Stimulated activated CD8-positive, alpha-beta memory T cell treated with anti-CD3 and anti-CD28 coated beads, Interleukin-15, amount 100 ng/mL, for 24 hours (primary cell): ENCODE measurements at places on chromosomes 5 and 9.
A peak's percentile ranks its signal among the peaks of the same experiment; 100 is the strongest.

DNA sequence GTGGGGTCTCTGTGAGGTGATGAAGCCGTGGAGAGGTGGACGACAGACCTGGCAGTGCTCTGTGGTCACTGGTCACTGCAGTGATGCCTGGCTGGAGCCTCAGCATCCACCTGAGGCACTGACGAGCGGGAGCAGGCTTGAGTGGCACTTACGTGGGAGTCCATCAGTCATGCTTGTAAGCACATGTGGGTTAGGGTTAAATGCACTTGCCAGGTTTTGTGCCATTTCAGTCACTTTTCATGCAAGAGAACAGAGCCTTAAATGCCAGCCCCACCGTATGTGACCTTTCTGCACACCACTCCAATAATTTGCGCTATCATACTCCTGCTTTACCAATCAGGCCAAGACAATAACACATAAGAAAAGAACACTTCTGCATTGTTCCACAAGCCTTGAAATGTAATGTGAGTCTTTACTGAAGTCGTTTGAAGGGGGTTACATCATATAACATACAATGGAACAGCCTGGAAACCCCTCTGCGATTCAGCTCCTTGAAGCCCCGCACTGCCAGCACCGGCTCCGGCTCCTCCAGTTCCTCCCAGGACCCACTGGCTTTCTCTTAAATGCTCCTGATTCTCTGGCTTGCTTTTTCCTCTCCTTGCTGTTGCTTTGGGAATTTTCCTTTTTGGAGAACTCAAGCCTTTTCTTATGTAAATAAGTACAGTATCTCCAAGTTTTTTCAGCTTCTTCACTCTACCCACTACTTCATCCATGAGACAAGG lies 59.4 kb upstream of the CTXN3 start:
- no peak for DNase-seq

DNA sequence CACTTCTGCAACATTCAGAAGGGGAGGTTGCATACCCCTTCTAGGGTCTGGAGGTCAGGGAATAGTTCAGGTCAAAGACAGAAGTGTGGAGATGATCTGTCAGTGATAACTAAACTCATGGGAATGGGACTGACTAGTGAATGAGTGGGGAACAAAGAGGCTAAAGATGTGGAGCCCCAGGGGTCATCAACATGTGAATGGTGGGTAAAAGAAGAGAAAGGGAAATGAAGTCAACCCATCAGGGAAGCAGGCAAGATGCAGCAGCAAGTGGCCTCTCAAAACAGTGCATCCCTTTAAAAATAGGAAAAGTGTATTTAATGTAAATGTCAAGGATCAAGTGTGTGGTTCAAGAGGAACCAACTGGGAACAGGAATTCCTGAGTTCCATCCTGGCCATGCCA lies 69.9 kb downstream of the PLPPR1 start:
- no peak for DNase-seq

GRCh38 chr5:35990520-35990919 lies 670 bp downstream of the UGT3A1 start:
- DNase-seq = no peak

GRCh38 chr5:136197462-136198142 lies 4.6 kb upstream of the SMIM32 start:
- no peak for DNase-seq

- no peak for DNase-seq
These were observed 3.8 kb downstream of the TMEM8B start for GRCh38 chr9:35832814-35833213.

- peak; percentile 88 for DNase-seq
These were observed at the start of gene WDR5 for GRCh38 chr9:134135343-134136117. Gene WDR5 (plus strand): TSS chr9:134136082. CDS start chr9:134139878, 3,796 bp downstream.

DNA sequence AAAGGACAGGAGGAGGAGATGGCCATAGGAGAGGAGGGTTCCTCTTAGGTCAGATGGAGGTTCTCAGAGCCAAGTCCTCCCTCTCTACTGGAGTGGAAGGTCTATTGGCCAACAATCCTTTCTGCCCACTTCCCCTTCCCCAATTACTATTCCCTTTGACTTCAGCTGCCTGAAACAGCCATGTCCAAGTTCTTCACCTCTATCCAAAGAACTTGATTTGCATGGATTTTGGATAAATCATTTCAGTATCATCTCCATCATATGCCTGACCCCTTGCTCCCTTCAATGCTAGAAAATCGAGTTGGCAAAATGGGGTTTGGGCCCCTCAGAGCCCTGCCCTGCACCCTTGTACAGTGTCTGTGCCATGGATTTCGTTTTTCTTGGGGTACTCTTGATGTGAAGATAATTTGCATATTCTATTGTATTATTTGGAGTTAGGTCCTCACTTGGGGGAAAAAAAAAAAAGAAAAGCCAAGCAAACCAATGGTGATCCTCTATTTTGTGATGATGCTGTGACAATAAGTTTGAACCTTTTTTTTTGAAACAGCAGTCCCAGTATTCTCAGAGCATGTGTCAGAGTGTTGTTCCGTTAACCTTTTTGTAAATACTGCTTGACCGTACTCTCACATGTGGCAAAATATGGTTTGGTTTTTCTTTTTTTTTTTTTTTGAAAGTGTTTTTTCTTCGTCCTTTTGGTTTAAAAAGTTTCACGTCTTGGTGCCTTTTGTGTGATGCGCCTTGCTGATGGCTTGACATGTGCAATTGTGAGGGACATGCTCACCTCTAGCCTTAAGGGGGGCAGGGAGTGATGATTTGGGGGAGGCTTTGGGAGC lies 3.1 kb downstream of the EGR1 start:
- DNase-seq = no peak

GRCh38 chr9:77883846-77884771 lies 147.5 kb downstream of the GNAQ start:
- DNase-seq = no peak

GRCh38 chr5:58946230-58946629 lies 363.4 kb downstream of the RAB3C start:
- DNase-seq = no peak

DNA sequence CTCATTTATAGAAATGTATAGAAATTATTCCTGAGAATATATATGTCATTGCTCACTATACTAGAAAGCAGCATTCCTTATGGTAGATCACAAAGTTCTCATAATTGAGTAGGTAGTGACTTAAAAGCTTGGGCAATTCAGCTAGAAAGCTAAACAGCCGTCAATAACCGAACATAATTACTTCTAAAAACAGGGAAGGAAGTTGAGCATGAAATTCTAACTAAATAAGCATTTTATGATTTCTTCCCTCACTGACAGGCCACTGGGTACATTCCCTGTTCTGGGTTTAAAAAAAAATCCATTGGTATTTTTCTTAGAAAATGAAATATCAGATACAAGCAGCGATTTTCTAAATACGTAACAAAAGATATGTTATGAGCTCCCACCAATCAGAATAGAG lies 91.1 kb upstream of the DAB2 start:
- no peak for DNase-seq

- DNase-seq = no peak
These were observed 17.6 kb downstream of the TSTD2 start for GRCh38 chr9:97615439-97616072.

DNA sequence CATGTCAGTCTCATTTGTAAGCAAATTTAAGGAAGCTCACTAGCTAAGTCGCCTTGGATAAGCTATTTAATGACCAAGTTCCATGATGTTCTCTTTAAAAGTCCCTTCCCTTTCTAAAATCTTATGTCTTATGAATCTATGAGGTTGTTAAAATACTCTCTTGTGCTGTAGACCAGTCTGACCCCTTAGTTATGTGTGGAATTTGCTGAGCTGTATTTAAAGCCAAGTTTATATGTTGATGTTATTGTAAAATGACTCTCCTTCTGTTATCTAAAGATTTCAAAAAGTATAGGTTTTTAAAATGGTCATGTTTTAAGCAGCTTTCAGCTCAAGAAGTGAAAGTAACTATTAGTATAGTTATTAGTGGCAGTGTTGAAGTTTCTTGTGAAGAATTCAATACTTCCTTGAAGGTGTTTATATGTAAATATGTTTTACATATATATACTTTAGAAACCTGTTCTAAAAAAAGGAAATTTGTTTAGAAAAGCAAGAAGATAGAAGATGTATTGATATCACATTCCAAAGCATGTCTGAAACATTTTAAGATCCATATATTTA lies 92.2 kb downstream of the CDC42SE2 start:
- no peak for DNase-seq

DNA sequence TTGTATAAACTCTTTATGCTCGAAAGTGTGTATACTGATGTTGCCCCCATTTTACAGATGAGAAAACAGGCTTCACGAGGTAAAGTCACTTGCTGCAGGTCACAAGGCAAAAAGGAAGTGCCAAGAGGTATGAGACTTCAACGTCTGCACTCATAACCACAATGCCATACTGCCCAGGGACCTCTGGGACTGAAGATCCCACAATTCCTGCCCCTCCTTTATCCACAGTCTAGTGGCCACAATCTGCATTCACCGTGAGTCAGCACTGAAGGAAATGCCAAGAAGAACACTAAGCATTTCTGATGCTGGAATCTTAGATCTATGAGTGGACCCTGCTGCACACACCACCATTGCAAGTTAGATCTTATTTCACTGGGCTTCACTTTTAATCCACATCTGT lies 37.3 kb downstream of the MED27 start:
- DNase-seq = no peak

- no peak for DNase-seq
These were observed 82.0 kb upstream of the TTC23L start for GRCh38 chr5:34756781-34757624.
